ENCODE measurements at places on chromosomes 2 and 18. TPM values are rescaled to one million over a fixed set of nuclear protein-coding genes. Genes with fewer than 3 reads are reported as not detected.

Gene ALKAL2
- total RNA-seq, result not detected

Gene DCDC2C
- 0.49 TPM for total RNA-seq

Gene MOGAT1
- not detected for total RNA-seq

Gene NYAP2
- total RNA-seq, result 12.5 TPM

Gene SPDYA
- total RNA-seq, result 1.5 TPM

Gene TNFRSF11A
- under 0.01 TPM for total RNA-seq

Gene EML6
- total RNA-seq, result 3.4 TPM

Gene SLC14A1
- 1.7 TPM for total RNA-seq

Gene DRC1
- total RNA-seq, result 3.0 TPM

Gene FOXD4L1
- total RNA-seq, result 0.25 TPM

Gene IFIH1
- 1.7 TPM for total RNA-seq

Gene KIAA2012
- 0.98 TPM for total RNA-seq

Gene KRTCAP3
- total RNA-seq, result 0.25 TPM
